Astrocyte of the cerebellum (primary cell): ENCODE measurements at places on chromosomes 1 and 21.
A peak's percentile ranks its signal among the peaks of the same experiment; 100 is the strongest.

- no peak for DNase-seq
Measured at GRCh38 chr21:46474382-46474781, 15.7 kb downstream of the DIP2A start.

GRCh38 chr1:169086603-169087455 is 19.7 kb upstream of the ATP1B1 start:
- no peak for DNase-seq

GRCh38 chr1:229323201-229323600 is 19.6 kb downstream of the CCSAP start:
- no peak for DNase-seq

- no peak for DNase-seq
Measured at GRCh38 chr1:221712776-221713431, 29.0 kb downstream of the DUSP10 start.

DNA sequence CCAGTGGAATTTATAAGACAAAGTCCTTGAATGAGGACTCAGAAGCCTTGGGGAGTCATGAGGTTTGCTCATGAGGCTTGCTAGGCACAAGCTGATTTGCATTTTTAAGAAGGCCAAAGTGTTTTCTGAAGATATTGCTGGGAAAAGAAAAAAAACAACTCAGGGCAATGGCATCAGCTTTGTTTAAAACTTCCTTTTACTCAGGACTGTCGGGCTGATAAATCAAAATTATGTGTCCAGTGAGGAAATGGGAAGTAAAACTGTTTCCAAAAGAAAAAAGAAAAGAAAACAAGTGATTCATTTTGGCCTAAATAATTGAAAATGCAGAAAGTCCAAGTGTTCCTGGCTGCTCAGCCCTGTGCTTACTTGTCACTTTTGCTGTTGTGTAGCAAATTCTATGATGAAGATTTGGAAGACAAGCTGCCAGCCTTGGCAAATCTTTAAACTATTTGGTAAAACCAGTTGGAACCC is 282.4 kb downstream of the HLX start:
- no peak for DNase-seq

DNA sequence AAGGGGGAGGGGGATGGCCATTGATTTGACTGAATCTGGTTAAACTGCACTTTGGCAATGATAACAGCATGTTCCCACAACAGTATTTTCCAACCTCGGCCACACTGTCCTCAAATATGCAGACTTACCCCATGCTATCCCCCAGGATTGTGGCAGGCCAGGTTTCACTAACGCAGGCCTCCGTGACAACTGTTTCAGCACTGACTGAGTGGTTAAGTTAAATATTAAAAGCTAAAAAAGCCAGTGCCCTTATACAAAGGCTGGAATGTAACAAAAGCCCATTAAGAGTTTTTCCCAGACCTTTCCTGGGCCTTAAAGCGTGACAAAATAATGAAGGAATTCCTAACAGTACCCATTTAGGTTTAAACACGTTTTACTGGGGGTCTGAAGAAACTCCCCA is 202.9 kb downstream of the USP25 start:
- peak; percentile 57 for DNase-seq

DNA sequence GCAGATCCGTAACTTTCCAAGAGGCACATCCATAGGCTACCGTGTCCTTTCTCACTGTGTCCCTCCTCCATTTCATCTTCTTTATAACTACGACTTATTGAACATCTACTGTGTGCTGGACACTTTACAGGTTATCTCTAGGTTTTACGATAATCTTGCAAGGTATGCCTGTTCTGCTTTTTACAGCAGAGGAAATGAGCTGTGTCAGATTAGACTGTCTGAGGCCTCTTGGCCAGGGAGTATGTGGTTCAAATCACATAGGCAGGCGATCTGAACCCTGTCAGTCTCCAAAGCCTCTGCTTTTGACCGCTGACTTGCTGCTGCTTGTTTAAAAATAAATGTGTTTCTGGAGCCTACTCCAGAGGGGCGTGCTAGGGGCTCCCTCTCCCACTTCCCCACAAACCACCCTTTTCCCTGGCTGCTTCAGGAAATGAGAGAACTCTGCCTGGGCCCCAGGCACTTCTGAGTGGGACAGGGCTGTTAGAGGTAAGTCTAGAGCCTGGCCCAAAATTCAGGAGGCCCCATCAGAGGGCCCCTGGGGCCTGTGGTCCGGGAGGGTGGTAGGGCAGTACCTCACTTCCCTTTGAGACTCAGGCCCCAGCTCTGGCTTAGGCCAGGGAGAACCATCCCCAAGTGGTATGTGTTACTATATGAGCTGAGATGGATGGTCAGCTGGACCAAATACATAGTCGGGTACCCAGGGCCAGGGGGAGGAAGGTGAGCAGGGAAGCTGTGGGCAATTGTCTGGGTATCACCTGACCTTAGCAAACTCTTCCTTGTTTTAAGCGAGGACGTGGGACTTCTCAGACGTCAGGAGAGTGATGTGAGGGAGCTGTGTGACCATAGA is 4.4 kb downstream of the PSEN2 start:
- DNase-seq: no peak

DNA sequence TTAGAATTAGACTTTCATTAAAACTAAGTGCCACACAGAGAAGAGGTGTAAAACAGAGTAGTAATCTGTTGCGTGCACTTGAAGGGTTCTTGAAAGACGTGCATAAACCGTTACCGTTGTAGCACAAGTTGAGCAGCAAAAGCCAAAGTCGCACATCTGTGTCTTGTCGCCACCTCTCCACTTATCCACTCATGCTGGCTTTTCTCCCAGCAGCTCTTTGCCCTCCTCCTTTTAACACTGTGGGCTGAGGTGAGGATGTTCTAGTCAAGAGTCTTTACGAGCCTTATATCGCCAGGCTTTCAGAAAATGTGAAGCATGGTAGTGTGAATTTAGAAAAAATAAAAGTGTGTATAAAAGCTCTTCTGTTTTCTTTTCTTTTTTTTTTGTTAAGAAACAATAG is 48.0 kb downstream of the NR5A2 start:
- DNase-seq: no peak

DNA sequence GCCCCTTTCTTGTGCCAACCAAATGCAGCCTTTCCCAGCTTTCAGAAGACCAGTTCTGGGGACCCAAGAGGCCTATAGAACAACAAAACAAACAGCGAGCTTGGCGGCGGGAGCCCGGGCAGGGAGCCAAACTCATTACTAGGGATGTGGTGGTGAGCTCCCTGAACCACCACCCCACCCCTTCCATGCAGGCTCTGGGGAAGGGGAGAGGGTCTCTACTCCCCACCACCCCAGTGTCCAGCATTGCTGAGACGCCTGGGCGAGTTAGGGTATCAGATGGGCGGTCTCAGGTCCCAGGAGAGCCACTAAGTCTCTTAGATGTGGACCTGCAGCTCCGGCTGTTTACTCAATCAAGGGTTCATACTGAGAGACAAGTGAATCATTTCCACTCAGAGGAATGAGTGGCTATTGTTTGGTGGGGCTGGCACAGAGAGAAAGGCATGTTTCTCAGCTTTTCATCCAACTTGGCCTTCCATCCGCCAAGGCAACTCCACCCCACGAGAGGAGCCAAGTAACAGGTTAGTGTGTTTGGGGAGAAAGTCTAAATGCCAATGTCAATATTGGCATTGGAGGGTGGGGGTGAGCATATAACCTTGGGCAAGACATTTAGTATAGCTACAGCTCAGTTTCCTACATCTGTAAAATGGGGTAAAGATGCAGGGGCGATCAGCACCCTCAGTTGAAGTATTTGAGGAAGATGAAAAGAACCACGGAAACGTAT is 40.9 kb downstream of the PLXNA2 start:
- DNase-seq: peak; percentile 78

DNA sequence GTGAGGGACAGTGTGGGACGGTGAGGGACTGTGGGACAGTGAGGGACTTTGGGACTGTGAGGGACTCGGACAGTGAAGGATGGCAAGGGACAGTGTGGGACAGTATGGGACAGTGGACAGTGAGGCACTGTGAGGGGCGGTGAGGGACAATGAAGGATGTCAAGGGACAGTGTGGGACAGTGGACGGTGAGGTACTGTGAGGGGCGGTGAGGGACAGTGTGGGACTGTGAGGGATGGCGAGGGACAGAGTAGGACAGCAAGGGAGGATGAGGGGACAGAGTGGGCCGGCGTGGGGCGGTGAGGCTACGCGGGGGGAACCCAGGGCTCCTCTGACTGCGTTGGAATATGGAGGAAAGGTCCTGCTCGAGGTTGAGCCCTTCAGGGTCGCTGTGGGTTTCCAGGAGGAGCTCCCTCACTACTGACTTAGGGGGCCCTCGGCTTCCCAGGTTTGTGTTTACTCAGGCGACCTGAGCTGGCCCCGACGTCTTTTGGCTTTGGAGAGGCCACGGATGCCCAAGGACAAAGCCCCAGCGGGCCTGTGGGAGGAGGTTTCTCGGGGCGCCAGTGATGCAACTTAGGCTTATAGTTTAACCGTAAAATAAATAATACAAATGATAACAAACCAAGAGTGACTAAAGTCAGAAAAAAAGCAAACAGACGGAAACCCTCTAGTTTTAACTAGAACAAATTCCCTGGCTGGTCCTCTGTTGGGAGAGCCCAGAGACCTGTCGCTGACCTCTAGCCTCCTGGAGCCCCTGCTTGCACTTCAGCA is 1.1 kb upstream of the ERRFI1 start:
- DNase-seq: no peak

DNA sequence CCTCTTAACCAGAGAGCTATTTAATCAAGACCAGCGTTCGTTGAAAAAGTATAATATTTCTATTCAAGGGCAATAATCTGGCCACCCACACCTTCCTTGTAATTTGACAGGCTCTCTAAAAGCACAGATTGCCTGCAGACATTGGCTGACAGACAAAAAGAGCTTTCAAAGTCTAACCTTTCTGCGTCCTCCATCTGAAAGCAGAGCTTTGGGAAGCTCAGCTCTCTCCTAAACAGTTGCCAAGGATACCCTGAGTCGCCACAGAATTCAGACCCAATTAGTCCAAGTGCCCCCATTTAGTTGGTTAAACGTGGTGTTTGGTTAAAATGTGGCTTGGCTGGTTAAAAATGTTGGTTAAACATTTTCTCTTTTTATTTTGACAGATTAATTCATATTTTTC is 33.7 kb upstream of the PLA2G2C start:
- no peak for DNase-seq

DNA sequence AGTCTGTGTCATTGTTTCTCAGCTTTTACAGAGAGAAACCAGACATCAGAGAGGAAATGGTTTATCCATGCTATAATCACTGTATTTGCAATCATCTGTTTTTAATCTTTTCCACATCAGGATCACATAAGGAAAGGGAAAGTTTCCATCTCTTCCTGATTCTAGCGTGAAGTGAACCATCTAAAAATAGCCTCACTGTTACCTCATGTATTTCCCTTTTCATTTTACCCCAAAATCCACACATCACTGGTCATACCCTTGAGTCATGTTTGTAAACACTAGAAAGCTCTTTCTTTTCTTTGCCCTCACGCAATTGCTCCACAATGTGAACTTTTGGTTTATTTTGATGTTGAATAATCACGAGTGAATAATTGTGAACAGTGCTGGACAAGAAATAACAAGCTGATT is 146.0 kb downstream of the PLA2G4A start:
- peak; percentile 94 for DNase-seq

- no peak for DNase-seq
Measured at GRCh38 chr1:18322368-18323032, 158.2 kb upstream of the KLHDC7A start.
